ENCODE measurements at places on chromosomes 11 and 22.

GRCh38 chr11:47905358-47906059, 57.4 kb upstream of the NUP160 start:
- DNase-seq = no peak

DNA sequence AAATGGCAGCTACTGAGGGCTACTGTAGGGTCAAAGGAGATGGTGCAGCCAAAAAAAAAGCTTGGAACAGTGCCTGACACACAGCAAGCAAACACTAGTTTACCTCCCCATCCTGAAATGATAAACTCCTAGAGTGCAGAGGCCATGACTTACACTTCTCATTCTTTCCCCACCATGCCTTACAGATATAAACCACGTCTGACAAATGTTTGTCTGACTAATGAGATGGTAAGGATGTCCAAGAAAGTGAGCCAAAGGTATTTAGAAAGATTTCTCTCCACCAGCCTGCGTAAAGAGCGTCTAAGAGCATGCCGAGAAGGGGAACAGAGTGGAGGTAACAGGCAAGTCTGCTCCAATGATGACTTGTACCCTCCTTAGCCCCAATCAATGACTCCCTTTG, 99.0 kb downstream of the LARGE1 start:
- DNase-seq = no peak

- no peak for DNase-seq
Measured at GRCh38 chr11:75105462-75105925, 8.8 kb upstream of the OR2AT4 start.

DNA sequence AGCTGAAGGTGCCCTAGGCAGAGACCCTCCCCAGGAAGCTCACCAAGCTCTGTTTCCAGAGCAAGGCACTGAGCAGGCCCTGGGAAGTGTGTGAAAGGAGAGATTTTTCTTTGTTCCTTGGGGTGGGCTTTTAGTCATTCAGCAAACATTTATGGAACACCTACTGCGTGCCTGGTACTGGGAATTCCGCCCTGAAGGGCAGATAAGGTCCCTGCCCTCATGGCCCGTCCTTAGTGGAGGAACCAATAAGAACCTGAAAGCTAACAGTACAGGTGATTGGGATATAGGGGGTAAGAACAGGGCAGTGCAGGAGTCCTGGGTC, 3.9 kb downstream of the TMEM134 start:
- no peak for DNase-seq

GRCh38 chr22:22408731-22409696, 99.5 kb downstream of the ZNF280B start:
- no peak for DNase-seq

GRCh38 chr22:38244106-38244505, 28.7 kb downstream of the TMEM184B start:
- DNase-seq = no peak

GRCh38 chr11:120063686-120064340, 74.1 kb downstream of the TRIM29 start:
- DNase-seq = no peak

- DNase-seq = no peak
Measured at GRCh38 chr11:114918286-114918685, 240.0 kb downstream of the NXPE2 start.

GRCh38 chr11:12079726-12080556, 30.4 kb upstream of the MICAL2 start:
- no peak for DNase-seq

DNA sequence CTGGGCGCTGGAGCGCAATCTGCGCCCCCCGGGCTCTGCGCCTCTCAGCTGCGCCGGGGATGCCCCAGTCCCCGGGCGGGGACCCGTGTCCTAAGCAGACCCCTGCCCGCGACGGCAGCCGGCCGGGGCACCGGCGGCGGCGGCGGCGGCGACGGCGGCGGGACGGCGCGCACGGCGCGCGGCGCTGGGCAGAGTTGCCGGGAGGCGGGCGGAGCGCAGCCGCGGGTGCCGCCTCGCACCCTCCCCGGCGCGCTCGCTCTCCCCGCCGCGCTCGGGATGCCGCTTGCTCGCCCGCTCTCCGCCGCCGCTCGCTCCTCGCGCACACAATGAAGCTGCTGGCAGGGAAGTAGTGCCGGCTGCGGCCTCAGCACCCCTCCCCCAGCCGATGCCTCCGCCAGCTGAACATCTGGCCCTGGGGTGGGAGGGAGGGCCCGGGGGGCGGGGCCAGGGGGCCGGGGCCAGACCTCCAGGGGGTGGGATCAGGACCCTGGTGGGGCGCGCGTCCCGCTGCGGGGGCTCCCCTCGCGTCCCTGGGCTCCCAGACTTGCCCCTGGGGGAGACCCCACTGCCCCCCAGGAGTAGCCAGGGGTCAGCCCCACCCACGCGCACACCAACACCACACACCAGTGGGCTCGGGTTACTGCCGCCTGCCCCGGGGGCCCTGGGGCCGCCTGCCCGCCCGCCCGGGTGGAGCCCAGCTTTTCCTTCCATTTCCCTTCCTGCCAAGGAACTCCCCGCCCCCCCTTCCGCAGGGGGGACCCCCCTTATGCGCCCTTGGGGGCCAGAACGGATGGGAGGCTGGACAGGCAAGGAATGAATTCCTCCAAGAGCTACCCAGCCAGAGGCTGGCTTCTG, at the start of gene RCOR2:
Gene RCOR2, minus strand, starts transcription at position 328 of the 855 bp plus-strand sequence. CDS start 708 bp downstream, outside the sequence.
- no peak for DNase-seq

DNA sequence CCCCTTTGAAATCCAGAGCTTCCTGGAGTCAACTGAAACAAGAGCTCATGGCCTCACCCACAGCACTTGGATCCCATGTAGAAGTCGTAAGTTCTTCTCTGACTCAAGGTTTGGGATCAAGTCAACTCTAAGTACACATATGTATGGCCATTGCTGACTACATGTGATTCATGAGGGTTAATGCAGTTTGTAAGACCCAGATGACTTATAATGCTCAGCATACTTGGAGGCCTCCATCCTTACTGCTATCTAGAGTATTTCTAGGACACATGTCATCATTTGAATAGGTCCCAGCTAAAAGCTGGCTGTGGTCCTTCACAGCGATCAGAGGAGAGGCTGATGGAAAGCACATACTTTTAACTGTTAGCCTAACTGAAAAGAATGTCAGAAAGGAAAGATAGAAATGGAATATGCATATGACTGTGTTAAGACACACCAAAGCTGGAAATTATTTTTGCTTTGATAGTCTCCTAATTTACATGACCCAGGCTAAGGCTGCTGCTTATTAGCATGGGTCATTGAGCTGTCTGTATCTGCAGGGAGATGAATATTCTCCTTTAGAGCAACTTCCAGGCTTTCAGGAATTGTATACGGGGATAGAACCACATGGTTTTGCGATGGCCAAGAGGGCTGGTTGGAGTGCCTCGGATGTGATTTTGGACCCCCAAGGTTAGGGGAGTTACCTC, 76.3 kb downstream of the NTM start:
- DNase-seq = no peak

- no peak for DNase-seq
Measured at GRCh38 chr11:122023614-122024250, 92.3 kb downstream of the BLID start.

DNA sequence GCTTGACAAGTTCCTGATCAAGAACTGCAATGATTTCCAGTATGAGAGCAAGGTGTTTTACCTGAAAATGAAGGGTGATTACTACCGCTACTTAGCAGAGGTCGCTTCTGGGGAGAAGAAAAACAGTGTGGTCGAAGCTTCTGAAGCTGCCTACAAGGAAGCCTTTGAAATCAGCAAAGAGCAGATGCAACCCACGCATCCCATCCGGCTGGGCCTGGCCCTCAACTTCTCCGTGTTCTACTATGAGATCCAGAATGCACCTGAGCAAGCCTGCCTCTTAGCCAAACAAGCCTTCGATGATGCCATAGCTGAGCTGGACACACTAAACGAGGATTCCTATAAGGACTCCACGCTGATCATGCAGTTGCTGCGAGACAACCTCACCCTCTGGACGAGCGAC, 12.0 kb downstream of the YWHAH start:
- no peak for DNase-seq

DNA sequence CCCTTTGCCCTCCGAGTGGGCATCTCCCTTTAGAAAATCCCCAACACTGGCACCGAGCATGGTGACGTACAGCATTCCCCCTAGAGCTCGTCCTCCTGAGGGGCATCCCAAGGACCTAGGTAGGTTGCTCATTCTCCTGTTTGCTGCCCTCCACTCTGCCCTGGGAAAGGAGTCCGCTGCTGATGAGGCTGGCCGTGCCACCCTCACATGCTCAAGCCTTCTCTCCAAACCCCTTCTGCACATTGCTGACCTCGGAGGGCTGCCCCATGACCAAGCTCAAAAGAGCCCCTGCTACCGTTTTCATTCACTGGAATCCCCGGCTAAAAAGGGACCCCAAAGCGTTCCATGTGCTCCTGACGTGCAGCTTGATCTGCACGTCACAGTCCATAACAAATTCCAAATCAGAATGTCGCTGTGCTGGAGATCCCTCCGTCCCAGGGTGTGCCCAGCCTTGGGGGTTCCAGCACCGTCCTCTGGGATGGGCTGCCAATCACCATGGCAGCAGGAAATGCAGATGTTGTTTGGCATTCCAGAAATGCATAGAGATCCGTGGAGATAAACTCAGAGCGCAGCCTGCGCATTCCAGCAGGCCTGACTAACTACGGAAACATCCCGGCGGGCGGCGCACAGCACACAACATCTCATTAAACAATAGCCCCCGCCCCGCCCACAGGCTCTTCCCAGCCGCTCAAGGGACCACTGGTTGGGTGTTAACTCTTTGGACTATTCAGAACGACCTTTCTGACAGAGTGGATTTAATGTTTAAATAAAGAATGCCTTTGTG, 26.3 kb upstream of the GNB1L start:
- DNase-seq = no peak

GRCh38 chr22:27533105-27533745, 268.3 kb downstream of the MN1 start:
- no peak for DNase-seq

Measured in esophagus squamous epithelium (tissue), 5 donors.